CD4-positive, alpha-beta T cell treated with Interleukin-17A for 4 hours (primary cell): ENCODE measurements at places on chromosomes 16 and 17.

GRCh38 chr17:63999680-64000531 is 1.8 kb downstream of the PRR29 start:
- DNase-seq: no peak

GRCh38 chr16:69132424-69133252 is at the start of the genes CHTF8 and UTP4:
TSS of gene CHTF8 (minus strand) at chr16:69132588. CDS start at chr16:69121458, 11,130 bp downstream.
TSS of gene UTP4 (plus strand) at chr16:69132649. CDS start at chr16:69133460, 811 bp downstream.
- DNase-seq: peak; percentile 89

- peak; percentile 74 for DNase-seq
These were observed 23.4 kb downstream of the RBL2 start for GRCh38 chr16:53457670-53458069.

GRCh38 chr17:56165072-56165641 is 11.9 kb downstream of the ANKFN1 start:
- no peak for DNase-seq

- peak; percentile 60 for DNase-seq
These were observed 8.5 kb downstream of the CCL18 start for GRCh38 chr17:36072431-36073121.

GRCh38 chr17:21523497-21524210 is 147.5 kb downstream of the KCNJ12 start:
- DNase-seq: no peak

- DNase-seq: no peak
These were observed 11.6 kb downstream of the KRTAP9-7 start for GRCh38 chr17:41287050-41287449.

DNA sequence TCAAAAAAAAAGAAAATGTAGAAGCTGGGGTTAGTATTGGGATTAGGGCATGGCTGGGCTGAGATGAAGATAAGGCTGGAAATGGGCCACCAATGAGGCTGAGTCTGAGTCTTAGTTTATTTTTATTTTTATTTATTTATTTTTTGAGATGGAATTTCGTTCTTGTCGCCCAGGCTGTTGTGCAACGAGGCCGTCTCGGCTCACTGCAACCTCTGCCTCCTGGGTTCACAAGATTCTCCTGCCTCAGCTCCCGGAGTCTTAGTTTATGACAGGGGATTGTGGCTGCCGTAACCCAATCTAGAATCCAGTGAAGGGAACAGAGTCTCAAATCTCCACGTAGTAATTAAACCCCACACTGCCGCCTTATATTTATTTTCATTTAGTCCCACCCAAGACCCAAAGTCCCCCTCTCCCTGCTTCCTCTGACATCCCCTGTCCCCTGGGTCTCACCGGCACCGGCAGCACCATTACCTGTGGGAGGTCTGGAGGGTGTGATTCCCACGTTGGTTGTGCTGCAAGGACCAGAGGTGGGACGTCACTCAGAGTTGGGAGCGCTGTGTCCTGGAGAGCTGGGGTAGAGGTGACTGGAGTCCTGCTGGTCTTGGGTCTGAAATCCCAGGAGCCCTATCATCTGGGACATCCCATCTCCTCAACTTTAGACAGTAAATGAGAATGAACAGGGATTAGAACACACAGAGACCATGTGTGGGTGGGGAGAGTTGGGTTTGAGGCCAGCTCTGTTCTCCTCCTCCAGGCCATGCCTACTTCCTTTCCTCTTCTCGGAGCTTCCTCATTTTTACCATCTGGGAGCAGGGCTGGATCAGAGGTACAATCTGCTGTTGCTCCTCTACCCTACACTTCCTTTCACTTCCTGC is at the start of gene CLEC10A:
TSS of gene CLEC10A (minus strand) at position 671 of the 875 bp plus-strand sequence. CDS start 1,439 bp downstream, outside the sequence.
- DNase-seq: no peak
